ENCODE measurements at places on chromosomes 5 and 9.

DNA sequence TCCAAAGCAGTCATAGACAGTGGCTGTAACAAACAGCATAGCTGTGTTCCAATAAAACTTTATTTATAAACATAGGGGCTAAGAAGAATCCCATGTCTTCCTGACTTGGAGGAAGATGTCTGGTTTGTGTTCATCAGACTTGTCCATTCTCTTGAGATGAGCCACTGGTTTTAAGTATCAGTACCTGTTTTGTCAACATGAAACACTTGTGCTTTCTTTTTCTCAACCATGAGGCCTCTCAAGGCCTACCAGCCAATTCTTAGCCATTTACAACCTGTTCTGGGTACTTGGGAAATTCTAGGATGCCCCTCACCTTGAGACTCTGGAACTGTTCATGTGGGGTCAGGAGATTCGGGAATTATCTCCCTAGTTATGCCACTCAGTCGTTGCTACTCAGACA lies 154.3 kb upstream of the PPP1R2B start:
- no peak for DNase-seq

- no peak for DNase-seq
These were observed 268.6 kb upstream of the MVB12B start for GRCh38 chr9:126058011-126058531.

DNA sequence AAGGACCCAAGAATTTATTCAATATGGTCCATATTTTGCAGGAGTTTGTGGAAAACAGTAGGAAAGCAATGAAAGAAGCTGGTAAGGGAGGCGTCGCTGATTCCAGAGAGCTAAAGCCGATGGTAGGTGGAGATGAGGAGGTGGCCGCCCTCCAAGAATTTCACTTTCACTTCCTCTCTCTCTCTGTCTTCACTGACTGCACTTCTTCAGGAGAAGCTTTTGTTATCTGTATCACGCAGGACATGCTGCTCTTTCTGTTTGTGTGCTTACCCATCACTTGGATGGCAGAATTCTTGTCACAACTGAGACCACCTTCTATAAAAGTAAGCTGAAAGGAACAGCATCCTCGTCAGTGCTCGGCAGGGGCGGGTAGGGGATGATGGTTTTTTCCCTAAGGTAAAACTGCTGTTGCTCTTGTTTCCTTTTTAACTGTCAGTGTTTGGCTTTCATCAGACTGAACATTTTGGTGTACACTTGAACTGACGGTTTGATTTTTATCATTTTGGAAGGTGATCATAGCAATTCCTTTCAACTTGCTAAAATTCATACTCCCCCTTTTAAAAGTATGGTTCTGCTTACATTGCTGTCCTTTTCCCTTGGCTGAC lies 62.4 kb upstream of the FSD1L start:
- no peak for DNase-seq

DNA sequence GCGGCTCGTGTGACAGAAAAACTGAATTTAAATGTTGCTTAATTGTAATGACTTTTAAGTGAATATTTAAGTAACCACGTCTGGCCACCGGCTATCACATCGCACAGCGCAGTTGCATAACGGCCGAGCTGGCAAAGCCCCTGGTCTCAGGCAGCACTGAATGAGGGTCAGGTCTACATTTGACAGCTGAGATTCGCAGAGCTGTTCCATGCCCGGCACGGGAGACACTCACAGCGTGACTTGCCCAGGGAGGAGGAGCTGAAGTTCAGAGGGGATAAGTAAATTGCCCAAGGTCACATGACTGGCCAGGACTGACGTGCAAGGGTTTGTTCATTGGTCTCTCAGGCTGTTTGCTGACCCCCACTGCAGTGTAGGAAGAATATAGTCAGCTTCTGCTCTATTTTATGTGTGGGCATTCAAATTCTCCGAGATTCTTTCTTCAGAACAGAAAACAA lies 17.4 kb upstream of the COL5A1 start:
- DNase-seq = no peak

DNA sequence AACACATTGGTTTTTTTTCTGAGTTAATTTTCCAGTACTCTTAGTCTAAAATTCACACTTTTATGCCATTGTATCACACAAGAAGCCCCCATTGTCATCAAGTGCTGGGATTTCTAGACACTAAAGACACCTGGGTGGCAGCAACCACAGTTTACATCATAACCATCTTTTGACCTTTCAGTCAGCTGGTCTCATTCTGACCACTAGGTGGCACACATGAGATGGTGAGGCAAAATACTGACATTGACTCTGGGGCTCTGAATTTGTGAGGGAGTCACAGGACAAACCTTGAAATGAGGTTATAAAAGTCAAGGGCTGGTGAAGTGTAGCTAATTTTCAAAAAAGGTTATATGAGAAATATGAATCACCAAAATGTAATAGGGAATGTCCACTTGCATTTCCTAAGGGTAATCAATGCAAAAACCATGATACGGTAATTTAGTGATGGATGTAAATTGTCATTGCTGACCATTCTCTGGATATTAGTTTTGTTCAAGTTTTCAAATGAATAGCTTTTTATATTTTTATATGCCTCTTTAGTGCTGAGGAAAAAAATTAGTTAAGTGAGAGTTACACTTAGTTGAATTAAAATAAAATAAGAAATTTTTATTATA lies 229.4 kb downstream of the DMAC1 start:
- DNase-seq = peak; percentile 29

- DNase-seq = no peak
These were observed 23.5 kb downstream of the HNRNPH1 start for GRCh38 chr5:179599973-179600372.

GRCh38 chr5:94250985-94251384 lies 367.4 kb downstream of the KIAA0825 start:
- DNase-seq = no peak

DNA sequence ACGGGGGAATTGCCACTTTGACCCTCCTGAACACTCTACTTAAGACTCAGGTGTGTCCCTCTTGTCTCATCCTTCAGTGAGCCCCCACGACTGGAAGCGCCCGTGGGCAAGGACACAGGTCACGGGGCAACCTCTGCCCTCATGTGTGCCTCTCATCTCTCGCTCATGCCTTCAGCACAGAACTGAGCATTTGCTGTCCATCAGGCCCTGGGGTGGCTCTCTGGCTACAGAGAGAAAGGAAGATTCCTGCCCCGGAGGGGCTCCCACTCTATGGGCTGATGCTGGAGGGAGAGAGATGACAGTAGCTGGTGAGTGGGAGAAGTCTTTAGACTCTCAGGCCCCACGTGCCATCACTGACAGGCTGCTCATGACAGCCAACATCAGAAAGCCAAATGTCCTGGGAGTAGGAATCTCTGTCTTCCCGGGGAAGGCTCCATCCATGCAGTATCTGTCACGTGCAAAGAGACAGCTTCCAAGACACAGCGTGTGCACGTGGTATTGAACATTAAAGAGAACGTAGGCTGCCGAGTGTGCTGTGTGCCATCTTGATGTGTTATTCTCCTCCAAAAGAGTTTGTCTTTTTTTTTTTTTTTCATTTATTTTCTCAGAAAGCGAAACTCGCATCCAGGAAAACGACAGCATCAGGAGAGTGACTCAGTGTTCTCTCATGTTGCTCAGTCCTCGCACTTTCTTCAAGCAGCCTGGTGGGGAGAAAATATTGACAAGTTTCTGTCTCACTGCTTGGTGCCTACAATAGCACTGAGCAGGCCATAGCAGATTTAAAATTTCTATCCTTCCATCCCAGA lies 190.5 kb downstream of the GAS1 start:
- no peak for DNase-seq

DNA sequence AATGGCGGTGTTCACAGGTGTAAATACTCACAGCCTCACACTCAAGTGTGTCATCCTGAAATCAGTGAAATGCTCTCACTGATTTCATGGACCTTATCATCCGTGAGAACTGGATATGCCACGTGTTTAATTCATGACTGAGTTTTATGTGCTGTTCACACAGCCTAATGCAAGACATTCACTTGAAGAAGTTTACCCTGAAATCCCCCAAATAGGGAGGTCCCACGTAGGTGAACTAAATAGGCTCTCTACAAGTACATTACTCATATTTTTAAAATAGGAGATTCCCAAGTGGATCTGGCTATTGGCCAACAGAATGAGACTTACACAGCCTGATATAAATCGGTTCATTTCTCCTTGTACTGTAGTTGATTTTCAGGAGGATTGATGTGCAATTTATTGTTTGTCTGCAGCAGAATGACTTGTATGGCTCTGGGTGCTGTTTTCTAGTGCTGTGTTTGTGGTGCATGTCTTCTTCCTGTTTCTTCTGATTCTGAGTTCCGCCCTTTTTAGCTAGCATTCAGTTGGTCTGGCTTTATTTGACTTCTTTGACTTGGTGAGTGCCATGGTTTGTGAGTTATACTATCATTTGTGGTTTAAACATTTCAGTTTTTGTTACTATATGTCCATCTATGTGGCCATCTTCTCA lies 25.1 kb downstream of the TRIO start:
- DNase-seq = no peak

GRCh38 chr9:93059715-93060578 lies 1.4 kb downstream of the SUSD3 start:
- no peak for DNase-seq

DNA sequence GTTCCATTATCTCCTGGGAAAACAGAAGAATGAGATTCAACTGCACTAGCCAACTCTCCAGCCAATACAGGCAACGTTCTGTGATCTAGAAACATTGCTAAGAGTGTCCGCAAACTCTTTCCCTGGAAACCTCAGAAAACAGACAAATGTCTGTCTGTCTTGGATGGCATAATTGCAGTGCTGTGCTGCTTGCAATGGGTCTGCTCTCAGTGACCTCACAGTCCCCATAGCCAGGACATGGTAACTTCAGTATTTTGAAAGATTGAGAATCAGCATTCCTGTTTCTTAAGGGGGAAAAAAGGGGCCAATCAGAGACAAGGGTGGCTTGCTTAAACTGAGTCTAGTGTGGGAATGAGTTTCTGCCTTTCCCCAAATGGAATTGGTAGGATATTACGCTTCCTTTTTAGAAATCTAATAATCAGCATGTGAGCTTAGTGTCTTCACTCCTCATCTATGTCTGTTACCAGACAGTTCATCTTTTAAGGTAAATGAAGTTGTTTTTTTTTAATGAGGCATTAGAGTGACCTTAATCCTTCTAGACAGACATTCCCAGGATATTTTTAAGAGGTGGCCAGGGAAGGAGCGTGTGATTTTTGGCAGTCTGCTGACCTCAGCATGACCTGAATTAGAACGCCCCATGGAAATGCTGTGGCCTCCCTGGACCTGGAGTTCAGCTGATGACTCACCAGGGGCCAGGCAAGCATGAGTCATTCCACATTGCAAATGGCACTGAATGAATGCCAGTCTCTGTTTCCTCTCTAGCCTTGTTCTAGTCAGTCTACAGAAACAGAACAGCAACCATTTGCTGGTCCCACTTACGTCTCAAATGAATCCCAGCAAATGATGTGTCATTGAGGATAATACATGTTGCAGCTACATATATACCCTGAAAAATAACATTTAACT lies 210.2 kb upstream of the ACTBL2 start:
- peak; percentile 93 for DNase-seq

DNA sequence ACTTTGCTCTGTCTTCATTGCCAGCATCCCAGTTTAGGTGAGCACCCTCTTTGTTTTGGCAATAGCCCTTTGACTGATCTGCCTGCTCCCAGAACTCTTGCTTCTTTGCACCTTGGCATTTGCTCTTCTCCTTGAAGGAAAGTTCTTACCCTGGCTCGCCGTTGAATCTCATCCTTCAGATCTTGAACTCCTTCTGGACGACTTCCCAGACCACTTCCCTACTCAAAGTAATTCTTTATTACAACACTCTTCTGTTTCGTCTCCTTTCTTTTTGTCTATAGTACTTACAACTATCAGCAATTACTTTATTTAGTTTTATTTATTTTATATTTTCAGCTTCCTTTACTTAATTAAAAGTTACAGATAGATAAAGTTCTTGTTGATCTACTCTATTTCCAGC lies 1510.1 kb downstream of the MAT2B start:
- no peak for DNase-seq

- no peak for DNase-seq
These were observed 393.1 kb downstream of the TMEM232 start for GRCh38 chr5:110333384-110333783.

DNA sequence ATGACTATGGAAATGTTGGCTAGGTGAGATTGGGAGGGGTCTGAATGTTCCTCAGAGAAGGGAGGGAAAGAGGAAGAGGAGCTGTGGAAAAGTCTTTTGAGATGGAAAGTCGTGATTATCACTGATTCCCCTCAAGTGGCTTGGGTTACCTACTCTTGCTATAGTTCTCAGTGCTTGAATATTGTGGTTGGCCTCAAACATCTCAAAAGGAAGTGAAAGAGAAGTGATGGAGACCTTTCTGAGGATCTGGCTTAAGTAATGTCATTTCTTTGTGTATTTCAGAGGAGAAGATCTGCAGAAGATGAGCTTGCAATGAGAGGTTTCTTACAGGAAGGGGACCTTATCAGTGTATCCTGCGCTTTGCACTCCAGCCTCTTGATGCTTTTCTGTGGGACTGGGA lies 5.5 kb downstream of the EXOSC2 start:
- DNase-seq = no peak

GRCh38 chr5:149383399-149383798 lies 4.3 kb upstream of the IL17B start:
- no peak for DNase-seq

DNA sequence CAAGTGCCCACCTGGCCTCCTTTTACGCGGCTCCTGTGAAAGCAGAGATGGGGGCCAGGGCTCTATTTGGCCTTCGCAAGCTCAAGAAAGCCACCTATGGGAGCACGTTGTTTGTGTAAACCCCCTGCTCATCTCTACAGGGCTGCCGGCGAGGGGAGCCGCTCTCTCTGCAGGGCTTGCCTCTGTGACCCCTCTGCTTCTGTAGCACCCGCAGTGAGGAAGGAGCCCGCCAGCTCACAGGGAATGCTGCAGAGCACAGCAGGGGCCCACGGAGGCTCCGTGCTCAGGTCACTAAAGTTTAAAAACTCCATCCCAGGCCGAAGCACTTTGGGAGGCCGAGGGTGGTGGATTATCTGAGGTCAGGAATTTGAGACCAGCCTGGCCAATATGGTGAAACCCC lies 376.8 kb downstream of the IRX2 start:
- DNase-seq = no peak

DNA sequence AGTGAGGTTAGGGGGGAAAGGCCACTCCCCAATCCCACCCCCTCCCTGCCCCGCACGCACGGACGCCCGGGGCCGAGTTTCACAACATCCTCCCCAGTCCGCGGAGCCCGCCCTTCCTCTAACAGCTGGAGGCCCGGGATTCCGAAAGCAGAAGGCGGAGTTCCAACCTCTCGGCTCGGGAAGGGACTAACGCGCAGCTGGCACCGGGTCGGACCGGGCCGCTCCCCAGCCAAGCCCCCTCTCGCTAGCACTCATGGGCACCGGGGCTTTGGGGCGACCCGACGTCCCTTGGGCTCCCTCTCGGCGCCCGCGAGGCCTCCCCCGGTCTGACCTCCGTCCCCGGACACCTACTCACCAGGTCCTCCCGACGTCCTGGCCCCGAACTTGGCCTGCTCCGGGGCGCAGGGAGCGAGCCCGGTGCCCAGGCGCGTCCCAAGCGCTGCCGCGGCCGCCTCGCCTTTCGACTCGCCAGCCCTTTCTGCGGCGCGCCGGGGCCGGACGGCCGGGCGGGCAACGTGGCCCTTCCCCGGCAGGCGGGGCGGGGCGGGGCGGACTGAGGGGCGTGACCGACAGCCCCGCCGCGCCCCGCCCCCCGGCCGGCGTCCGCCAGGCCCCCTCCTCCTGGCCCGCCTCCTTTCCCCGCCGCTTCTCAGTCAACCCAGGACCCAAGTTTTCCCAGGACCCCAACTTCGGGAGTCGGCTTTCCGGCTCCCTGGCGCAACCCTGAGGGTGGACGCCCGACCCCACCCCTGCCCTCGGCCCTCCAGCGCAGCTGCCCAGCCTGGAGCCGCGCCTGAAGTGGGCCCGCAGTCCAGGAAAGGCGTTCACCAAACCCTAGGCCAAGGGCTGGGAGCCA lies at the start of gene MGAT1:
TSS of gene MGAT1 (minus strand) at position 482 of the 856 bp plus-strand sequence. CDS start 9,835 bp downstream, outside the sequence.
- DNase-seq = peak; percentile 91
